Activated CD8-positive, alpha-beta T cell treated with anti-CD3 and anti-CD28 coated beads for 36 hours (primary cell): ENCODE measurements at places on chromosomes 1 and 21. TPM values are rescaled to one million over a fixed set of nuclear protein-coding genes. Genes with fewer than 3 reads are reported as not detected.
A peak's percentile ranks its signal among the peaks of the same experiment; 100 is the strongest.

DNA sequence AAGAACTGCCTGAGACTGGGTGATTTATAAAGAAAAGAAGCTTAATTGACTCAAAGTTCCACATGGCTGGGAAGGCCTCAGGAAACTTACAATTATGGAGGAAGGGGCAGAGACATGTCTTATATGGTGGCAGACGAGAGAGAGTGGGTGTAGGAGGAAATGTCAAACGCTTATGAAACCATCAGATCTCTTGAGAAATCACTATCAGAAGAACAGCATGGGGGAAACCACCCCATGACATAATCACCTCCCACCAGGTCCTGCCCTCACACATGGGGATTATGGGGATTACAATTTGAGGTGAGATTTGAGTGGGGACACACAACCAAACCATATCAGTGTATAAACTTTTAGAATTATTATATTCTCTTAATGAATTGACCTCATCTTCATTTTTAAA is 335.9 kb upstream of the DPYD start:
- no peaks in the 10 kb centered on the region for H3K27me3 ChIP-seq
- no peak overlapping the region for H3K27ac ChIP-seq
- H3K4me1 ChIP-seq = peaks cover 3% of the 10 kb centered on the region
- no peak overlapping the region for H3K4me3 ChIP-seq
- peak; percentile 23 for DNase-seq

DNA sequence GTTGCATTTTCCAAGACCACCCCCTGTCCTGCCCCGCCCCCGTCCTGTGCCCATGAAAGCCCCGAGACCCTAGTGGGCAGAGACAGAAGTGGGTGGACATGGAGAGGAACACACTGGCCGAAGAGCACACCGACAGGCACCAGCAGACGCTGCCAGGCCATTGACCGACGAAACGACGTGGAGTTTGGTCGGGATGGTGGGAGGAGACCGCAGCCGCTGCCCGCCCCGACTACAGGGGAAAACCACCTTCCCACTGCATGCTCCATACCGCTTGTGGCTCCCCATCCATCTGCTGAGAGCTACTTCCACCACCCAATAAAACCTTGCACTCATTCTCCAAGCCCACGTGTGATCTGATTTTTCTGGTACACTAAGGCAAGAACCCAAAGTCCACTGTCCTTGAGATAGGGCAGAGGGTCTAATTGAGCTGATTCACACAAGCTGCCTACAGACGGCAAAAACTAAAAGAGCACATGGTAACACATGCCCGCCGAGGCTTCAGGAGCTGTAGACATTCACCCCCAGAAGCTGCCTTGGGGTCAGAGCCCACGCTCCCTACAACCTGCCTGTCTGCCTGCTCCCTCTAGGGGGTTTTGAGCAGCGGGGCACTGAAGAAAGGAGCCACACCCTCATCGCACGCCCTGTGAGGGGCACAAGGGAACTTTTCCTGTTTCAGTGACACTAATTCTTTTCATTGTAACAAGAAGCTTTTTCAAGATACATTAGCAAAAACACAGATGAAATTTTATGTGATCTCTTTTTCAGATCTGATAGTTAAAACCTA is 81.2 kb upstream of the RAB3GAP2 start:
- H3K27me3 ChIP-seq = peaks cover 3% of the 10 kb centered on the region
- H3K4me3 ChIP-seq = no peak overlapping the region
- peak; percentile 4 for DNase-seq
- H3K4me1 ChIP-seq = no peaks in the 10 kb centered on the region
- H3K27ac ChIP-seq = no peak overlapping the region
- H3K36me3 ChIP-seq = no peaks in the 10 kb centered on the region

DNA sequence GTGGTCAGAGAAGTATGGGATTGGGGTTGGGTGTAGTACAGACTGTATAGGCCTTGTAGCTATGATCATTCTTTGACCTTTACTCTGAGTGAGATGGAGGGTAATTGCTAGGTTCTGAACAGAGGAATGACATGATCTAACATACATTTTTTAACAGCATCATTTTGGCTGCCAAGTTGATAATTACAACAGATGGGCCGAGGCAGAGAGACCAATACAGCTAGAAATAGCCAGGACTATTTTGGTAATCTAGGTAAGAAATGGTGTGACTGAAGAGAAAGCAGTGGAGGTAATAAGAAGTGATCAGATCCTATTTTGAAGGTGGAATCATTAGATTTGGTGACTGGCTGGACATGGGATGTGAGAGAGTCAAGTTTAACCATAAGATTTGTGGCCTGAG is 43.5 kb downstream of the RPAP2 start:
- H3K36me3 ChIP-seq = peaks cover 12% of the 10 kb centered on the region
- no peak overlapping the region for H3K4me3 ChIP-seq
- no peak overlapping the region for H3K27ac ChIP-seq
- no peak for DNase-seq
- peaks cover 2% of the 10 kb centered on the region for H3K4me1 ChIP-seq
- H3K27me3 ChIP-seq = no peaks in the 10 kb centered on the region

DNA sequence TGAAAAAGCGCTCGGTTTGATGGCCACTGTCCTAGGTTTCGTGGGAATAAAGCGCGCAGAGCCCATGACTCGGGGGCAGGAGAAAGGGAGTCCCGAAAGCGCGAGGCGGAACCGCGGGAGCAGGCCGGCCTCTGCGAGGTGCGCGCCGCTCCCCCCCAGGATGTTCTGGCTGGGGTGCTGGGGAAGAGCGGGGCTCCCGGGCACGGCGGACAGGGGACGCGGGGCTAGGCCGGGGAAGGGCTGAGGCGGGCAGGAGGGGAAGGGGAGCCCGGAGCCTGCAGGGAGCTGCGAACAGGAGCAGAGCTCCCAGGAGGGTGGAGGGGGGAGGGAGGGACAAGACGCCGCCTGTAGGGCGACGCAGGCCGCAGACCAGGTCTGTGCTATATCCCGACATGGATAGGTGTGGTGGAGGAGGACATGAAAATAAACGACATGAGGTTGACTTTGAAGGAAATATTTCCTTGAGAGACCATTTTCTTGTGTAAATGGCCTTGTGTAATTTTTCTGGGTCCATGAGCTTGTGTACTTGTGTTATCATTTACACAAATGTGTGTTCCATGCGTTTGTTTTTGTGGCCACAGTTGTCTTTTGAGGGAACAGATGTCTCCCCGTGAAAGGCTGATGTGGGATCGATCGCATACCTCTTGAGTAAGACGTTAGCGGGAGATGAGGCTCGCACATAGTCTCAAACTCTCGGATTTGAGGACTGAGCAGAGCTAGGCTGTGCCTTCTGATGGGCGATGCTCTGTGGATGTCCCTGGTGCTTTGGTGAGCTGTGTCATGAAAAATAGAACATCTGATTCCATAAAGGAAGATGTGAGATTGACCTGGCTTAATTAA is 1.3 kb downstream of the PCNT start:
- no peaks in the 10 kb centered on the region for H3K27me3 ChIP-seq
- peak overlapping the region; percentile 91 for H3K4me3 ChIP-seq
- H3K36me3 ChIP-seq = peaks cover 48% of the 10 kb centered on the region
- H3K4me1 ChIP-seq = peaks cover 32% of the 10 kb centered on the region
- peak; percentile 43 for DNase-seq
- peak overlapping the region; percentile 66 for H3K27ac ChIP-seq

DNA sequence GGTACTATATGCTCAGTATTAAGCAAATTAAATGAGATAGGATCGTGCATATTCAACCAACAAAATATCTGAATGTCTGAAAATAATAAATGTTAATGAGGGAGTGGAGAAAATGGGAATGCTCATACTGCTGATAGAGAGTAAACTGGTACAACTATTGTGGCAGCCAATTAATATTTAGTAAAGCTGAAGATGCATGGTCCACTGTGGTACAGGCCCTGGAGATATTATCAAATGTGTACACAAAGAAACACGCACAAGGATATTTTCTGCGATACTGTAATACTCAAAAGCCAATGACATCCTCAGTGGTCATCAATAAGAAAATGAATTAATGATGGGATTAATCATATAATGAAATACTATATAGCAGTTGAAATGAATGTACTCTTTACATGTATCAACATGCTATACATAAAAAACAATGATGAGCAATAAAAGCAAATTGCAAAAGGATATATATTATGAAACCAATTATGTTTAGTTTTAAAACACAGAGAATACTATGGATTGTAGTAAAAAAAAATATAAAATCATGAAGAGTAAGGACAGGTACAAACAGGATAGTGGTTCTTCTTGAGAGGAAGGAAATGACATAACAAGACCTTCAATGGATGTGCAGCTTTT is 25.0 kb downstream of the MRPL39 start:
- H3K4me1 ChIP-seq = peaks cover 47% of the 10 kb centered on the region
- DNase-seq = no peak
- no peak overlapping the region for H3K4me3 ChIP-seq

DNA sequence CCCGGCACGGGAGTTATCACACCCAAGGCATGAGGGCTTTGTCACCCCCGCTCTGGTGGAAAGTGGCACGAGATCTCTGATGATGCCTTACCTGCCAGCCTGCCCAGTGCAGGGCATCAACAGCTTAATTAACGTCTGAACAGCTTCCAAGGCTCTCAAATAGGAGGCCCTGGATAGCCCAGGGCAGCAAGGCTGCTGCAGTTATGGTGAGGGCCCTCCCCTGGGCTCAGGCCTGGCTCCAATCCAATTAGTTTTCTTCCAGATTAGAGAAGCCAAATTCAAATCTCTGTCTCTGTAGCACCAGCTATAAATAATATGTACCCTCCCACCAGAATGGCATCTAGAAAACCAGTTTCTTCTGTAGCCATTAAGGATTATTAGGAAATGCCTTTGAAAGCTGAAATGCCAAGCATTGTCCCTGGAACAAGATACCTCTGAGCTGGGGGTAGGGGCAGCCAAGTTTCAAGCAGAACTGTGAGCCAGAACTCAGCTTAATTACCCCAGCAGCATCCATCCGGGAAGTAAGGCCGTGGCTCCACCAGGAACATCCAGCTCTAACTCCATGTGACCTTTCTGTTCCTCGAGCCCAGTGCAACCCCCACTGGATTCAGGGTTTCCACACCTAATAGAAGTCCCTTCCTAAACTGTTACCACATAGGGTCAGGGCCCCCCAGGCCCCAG is 12.5 kb downstream of the QSOX1 start:
- H3K27ac ChIP-seq = no peak overlapping the region
- no peaks in the 10 kb centered on the region for H3K36me3 ChIP-seq
- no peak overlapping the region for H3K4me3 ChIP-seq
- DNase-seq = no peak

DNA sequence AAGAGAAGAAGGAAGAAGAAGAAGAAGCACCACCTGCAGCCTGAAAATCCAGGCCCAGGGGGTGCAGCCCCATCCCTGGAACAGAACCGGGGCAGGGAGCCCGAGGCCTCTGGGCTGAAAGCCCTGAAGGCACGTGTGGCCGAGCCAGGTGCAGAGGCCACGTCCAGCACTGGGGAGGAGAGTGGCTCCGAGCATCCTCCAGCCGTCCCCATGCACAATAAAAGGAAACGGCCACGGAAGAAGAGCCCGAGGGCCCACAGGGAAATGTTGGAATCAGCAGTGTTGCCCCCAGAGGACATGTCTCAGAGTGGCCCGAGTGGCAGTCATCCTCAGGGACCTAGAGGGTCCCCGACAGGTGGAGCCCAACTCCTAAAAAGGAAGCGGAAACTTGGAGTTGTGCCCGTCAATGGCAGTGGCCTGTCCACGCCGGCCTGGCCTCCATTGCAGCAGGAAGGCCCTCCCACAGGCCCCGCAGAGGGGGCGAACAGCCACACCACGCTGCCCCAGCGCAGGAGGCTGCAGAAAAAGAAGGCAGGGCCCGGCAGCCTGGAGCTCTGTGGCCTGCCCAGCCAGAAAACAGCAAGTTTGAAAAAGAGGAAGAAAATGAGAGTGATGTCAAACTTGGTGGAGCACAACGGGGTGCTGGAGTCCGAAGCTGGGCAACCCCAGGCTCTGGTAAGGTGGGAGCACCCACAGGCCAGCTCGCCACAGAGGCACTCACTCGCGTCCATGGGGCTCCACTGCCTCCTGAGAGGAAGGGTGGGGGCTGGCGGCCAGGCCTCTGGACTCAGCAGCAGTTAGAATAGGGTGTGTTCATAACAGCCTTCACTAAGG is 28.4 kb downstream of the RRP1B start:
- no peak for DNase-seq
- no peaks in the 10 kb centered on the region for H3K4me1 ChIP-seq
- H3K4me3 ChIP-seq = no peak overlapping the region
- H3K27me3 ChIP-seq = no peaks in the 10 kb centered on the region
- no peak overlapping the region for H3K27ac ChIP-seq
- H3K36me3 ChIP-seq = peaks cover 51% of the 10 kb centered on the region

GRCh38 chr21:41251961-41252642 is 64.5 kb upstream of the FAM3B start:
- no peak for DNase-seq
- no peaks in the 10 kb centered on the region for H3K36me3 ChIP-seq
- no peaks in the 10 kb centered on the region for H3K4me1 ChIP-seq
- H3K4me3 ChIP-seq = no peak overlapping the region

- no peak overlapping the region for H3K4me3 ChIP-seq
- H3K27ac ChIP-seq = no peak overlapping the region
- DNase-seq = no peak
These were observed 61.6 kb downstream of the SLX9 start for GRCh38 chr21:45001134-45002095.

- H3K4me3 ChIP-seq = no peak overlapping the region
- no peak overlapping the region for H3K27ac ChIP-seq
- no peaks in the 10 kb centered on the region for H3K4me1 ChIP-seq
These were observed 75.5 kb upstream of the RAB3GAP2 start for GRCh38 chr1:220347654-220348175.

DNA sequence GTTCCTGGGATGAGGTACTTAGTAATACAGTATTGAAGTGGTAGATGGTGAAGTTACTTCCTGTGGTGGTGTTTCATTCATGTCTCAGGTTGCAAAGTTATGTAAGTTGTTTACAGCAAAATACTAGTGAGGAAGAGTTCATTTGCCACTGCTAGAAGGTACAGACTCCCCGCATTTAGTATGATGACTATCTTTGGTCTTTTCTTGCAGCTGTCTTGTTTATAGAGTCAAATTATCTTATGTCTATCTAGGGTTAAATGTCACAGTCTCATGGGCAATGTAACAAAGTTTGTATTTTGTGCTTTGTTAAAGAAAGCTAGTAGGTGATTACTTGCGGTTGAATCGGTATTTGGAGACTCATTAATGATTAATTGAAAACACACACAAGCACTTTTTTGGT is 50.2 kb downstream of the LRRC8D start:
- H3K4me3 ChIP-seq = no peak overlapping the region
- no peak for DNase-seq
- peak overlapping the region; percentile 21 for H3K27ac ChIP-seq
- H3K36me3 ChIP-seq = peaks cover 48% of the 10 kb centered on the region
- no peaks in the 10 kb centered on the region for H3K27me3 ChIP-seq
- peaks cover 63% of the 10 kb centered on the region for H3K4me1 ChIP-seq

The POGZ gene
- 70.6 TPM for total RNA-seq

The GUCA2A gene
- total RNA-seq = not detected

The E2F2 gene
- total RNA-seq = 23.7 TPM

The MTARC2 gene
- not detected for total RNA-seq

The LEFTY2 gene
- total RNA-seq = not detected

The AMPD1 gene
- total RNA-seq = not detected

The SETD4 gene
- 18.5 TPM for total RNA-seq

The GJA9 gene
- not detected for total RNA-seq

The ATP1A2 gene
- not detected for total RNA-seq

The CD247 gene
- total RNA-seq = 224 TPM
